Panc1 (cell line): ENCODE measurements at places on chromosomes 3 and 15. TPM values are rescaled to one million over a fixed set of nuclear protein-coding genes. Genes with fewer than 3 reads are reported as not detected.

DNA sequence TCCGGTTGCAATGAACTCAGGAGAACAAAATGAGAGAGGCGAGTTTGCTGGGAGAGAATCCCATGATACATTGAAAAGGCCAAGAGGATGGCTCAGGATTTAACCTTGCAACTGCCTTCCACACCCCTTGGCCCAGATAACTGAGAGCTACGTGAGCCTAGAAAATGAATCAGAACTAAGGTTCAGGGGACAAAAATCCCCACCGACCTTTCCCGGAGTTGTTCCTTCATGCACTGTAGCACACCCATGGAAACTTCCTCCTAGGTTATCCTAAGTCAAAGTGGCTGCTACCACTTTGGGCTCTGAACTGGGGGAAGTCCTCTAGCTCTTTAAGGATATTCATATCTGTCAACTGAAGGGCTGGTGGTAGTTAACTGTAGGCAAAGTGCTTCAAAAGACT is 58.3 kb upstream of the SLC4A7 start:
- DNase-seq, result no peak

GRCh38 chr3:190589326-190589725 is 75.4 kb downstream of the IL1RAP start:
- DNase-seq, result no peak

GRCh38 chr15:66411190-66411589 is 24.5 kb downstream of the MAP2K1 start:
- DNase-seq, result no peak

- DNase-seq, result no peak
Measured at GRCh38 chr3:184578822-184579221, 17.2 kb downstream of the EPHB3 start.

The PPP2R3A gene
- 8.1 TPM for total RNA-seq
